ENCODE measurements at places on chromosomes 12 and 14.

GRCh38 chr12:49512546-49512945, 26.3 kb upstream of the KCNH3 start:
- no peak for DNase-seq

- no peak for DNase-seq
These were observed 64.8 kb upstream of the YARS2 start for GRCh38 chr12:32820376-32820931.

GRCh38 chr12:15181017-15181683, 40.1 kb downstream of the RERG start:
- DNase-seq: no peak

- DNase-seq: no peak
These were observed 41.6 kb upstream of the CSRP2 start for GRCh38 chr12:76920172-76921099.

DNA sequence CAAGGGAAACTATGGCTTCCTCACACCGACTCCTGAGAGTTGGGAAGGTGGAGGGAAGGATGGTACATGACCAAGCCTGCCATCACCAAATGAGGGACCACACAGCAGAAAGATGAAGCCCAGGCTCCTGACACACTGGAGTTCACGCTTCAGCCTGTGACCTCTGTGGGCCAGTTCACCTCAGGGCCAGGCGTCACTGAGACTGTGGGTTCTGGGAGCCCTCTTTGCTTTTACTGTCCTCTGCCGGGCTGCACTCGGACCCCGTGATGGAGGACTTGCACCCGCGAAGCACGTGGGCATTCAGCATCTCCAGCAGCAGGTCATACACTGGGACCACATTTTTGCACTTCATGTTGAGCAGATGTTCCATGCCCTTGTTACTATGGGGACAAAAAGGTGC, 61.2 kb downstream of the ESR2 start:
- DNase-seq: no peak

DNA sequence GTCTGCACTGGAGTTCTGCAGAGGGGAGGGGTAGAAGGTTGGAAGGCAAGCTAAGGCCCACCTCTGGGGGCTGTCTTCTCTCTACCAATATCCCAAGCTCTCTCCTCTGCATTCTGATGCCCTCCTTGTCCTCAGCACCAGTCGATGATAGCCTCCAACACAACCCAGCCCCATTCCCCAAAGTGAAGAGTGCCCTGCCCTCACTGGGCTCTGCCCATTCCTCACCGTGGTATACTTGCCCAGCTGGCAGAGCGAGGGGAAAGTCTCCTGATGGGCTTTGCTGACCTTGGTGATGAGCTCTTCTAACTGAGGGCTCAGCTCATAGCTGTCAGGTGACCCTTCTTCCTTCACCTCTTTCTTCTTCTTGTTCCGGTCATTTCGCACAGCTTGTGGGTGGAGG, 7.2 kb upstream of the ITGB7 start:
- no peak for DNase-seq

GRCh38 chr14:54127526-54127925, 170.9 kb upstream of the BMP4 start:
- no peak for DNase-seq

GRCh38 chr14:53367644-53368026, 214.5 kb upstream of the DDHD1 start:
- no peak for DNase-seq

DNA sequence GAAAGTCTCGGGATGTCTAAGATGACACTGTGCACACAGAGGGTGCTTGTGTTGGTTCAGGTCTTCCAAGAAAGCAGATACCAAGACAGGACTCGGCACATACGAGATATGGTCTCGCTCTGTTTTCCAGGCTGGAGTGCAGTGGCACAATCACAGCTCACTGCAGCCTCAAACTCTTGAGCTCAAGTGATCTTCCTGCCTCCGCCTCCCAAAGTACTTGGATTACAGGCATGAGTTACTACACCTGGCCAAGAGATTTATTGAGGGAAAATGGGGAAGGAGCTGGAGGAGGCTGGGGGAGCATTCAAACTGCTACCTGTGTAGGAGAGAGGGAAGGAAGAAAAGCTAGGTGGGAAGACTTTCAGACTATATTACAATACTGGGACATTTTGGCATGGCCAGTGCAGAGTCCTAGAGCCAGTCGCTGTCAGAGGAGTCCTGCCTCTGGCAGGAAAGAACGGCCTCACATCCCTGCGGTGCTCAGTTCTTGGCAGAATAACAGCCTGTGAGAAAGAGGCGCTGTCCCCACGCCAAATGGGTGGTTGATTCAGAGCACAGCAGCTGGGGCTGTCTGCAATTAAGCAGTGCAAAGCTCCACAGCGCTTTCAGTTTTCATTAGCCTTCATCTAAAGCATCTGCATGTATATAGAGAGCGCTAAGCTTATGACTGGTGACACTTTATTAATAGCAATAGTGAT, 18.3 kb downstream of the SLC17A8 start:
- no peak for DNase-seq

- no peak for DNase-seq
These were observed 110.6 kb upstream of the TMEM132D start for GRCh38 chr12:130014485-130014807.
